ENCODE measurements at places on chromosomes 6 and 20.

- no peak for DNase-seq
These were observed 39.9 kb upstream of the MYB start for GRCh38 chr6:135141182-135141581.

DNA sequence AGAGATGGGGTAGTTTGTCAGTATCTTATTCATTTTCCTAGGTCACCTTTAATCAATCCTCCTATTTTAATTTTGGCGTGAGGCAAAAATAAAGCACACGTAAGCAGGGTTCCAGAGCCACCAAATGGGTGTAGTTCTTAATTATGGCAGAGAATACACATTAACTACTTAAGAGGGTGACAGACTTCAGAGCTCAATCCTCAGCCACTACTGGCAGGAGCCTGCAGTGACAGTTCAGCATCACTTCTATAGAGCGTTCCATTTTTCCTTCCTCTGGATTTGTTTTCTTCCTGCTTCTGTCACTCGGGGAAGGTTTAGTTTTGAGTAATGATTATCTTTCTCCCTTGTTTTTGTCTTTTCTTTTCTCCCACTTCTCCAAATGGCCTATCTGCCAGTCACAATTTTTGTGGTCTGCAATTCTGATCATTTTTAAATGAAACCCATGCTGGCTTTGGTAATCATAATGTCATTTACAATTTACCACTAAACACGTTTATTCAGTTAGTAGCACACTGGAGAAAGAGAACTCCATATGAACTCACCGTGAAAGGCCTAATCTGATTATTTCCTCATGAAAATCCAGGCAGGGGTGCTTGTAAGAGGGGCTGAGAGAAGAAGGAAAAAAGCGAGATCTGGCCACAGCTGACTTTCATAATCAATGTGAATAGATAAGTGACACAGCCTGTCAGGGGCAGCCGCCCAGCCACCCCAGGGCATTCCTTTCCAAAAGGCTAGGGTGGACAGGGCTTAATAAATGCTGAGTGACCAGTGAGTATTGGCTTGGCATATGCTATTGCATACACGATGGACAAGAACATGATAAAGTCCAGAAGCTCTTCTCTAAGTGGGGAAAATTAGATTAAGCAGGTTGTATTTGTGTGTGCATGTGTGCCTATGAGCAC lies 412.1 kb downstream of the PKHD1 start:
- no peak for DNase-seq

GRCh38 chr6:4287372-4287771 lies 152.0 kb upstream of the ECI2 start:
- no peak for DNase-seq

- no peak for DNase-seq
These were observed 125.1 kb upstream of the HS3ST5 start for GRCh38 chr6:114467931-114468330.

GRCh38 chr6:12039540-12040459 lies 27.7 kb downstream of the HIVEP1 start:
- no peak for DNase-seq

DNA sequence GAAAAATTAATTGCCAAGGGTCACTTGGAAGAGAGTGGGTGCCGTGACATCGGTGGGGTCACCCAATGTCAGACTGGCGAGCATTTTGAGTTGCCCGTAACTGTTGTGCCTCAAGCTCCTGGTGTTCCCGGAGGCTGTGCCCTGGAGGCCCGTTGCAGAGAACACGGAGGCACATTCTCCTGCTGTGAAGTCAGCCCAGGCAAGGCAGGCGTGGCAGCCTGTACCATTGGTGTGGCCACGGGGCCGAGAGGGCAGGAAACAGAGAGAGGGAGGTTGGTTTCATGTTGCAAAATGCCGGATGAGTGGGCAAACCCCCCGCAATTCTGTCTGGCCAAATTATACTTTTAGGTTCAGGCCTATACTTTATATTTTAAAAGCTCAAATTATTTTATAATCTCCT lies 81.2 kb downstream of the THBS2 start:
- no peak for DNase-seq

- DNase-seq, result no peak
These were observed 11.4 kb downstream of the MYLK4 start for GRCh38 chr6:2739335-2739734.

DNA sequence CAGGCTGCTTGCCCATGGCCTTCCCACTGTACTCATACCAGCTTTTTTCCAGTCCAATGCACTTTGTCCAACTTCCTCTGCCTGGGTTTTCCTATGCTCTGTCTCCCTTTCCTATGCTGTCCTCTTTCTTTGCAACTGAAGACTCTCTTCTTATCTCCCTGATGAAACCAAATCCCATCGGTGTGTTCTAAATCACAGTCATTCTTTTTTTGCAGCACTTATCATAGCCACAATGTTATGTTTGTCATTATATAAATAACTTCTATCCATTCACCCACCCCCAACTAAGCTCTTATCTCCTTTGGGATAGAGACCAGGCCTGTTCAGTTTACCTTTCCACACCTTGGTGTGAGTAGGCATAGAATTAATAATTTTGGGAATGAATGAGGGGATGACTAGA lies 121.0 kb downstream of the GPX5 start:
- no peak for DNase-seq

GRCh38 chr20:49179368-49180277 lies 8.5 kb downstream of the STAU1 start:
- no peak for DNase-seq

DNA sequence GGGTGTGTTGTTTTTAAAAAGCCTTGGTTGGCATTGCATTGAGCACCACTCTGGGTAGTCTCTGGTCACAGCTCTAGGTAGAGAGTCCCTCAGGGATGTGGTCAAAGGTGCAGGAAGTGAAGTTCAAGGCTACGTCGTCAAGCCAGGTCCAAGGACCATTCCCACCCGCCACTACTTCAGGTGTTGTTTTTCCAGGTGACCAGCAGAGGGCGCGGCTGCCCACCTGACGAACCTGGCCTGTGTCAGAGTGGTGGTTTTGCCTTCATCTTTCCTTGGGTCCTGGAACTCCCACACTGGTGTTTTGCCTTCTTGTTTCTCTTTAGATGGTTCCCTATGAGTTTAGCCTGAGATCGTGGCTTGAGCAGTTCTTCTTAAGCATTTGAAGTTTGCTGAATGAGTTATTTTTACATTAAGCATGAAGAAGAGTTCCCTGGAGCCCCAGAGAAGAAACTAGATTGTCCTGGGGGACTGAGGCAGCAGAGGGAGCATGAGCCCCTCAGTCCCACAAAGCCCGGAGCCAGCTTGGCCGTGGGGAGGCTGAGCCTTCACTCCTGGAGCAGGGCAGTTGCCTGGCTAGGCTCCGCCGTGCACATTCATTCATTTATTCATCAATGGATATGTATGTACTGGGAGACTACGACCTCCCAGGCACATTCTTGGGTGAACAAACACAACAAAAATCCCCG lies 5.6 kb upstream of the PHACTR3 start:
- peak; percentile 86 for DNase-seq

GRCh38 chr6:13412639-13413465 lies 74.5 kb downstream of the GFOD1 start:
- no peak for DNase-seq

DNA sequence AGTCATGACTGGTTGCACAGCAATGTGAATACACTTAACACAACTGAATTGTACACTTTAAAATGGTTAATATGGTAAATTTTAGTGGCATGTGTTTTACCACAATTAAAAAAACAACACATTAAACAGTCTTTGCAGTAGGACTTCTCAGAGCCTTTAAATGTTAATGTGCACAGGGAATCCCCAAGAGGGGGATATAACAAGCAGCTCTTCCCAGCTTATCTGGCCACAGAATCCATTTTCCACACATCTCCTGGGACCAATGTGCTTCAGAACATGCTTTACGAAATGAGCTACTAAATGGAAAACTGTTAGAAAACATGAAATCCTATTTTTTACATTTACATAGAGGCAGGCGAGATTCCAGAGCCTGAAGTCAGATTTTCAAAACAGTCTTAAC lies 44.4 kb downstream of the FYN start:
- no peak for DNase-seq

DNA sequence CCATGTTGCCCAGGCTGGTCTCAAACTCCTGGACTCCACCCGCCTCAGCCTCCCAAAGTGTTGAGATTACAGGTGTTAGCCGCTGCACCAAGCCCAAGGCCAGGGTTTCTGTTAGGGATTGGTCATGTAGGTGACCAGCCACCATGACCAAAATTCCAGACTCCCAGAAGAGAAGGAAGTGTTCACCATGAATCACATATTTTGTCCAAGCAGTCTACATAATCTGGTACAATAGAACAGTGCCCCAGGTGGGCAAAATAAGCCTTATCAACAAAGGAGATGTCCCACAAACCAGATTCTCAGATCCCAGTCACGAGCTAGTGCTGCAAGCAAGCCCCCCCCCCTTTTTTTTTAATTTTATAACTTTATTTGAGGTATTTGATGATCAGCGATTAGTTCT lies 20.0 kb downstream of the ZNF341 start:
- DNase-seq, result no peak

DNA sequence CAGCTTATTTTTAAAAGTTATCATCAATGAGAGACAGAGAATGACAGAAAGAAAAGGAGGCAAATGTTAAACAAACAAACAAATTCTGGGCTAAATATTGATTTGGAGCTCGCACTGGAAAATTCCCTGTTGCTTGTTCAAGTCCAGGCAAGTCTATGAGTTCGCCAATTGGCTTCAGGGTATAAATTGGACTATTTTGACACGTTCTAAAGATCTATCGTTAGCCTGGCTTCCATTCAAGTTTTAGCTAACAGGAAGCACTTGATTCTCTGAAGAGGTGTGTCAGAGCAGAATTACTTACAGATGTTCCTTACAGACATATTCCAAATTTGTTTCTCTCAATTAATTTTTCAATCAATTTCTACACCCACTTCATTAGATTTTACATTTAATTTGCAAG lies 15.8 kb upstream of the RFPL4B start:
- no peak for DNase-seq

DNA sequence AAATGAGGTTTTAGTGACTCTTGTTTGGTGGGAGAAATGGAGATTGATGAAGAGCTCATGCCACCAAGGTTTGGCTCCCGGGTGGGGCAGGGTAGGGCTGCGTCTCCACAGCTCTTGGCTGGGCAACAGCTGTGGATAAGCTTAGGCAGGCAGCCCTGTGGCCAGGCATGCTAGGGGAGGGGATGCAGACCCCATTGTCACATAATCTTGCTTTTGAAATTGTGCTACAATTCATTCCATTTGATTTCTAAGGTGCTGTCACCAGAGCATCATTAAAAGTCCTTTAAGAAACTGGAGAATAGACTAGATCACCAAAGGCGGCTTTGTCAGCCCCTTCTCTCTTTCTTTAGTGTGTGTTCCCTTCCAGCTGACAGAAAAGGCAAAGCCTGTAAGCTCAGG lies 574.2 kb upstream of the JAG1 start:
- DNase-seq, result no peak

- no peak for DNase-seq
These were observed 8.5 kb downstream of the HM13 start for GRCh38 chr20:31522731-31523130.

GRCh38 chr6:152046118-152046517 lies 238.6 kb downstream of the ESR1 start:
- no peak for DNase-seq
